ENCODE measurements at places on chromosomes 3 and 15. TPM values are rescaled to one million over a fixed set of nuclear protein-coding genes. Genes with fewer than 3 reads are reported as not detected.

The RHOV gene
- 0.23 TPM for total RNA-seq

The POTEB3 gene
- total RNA-seq = not detected

The PLA2G4E gene
- total RNA-seq = not detected

The IL17RC gene
- 22.1 TPM for total RNA-seq

The CD96 gene
- not detected for total RNA-seq

The ABHD14A gene
- 17.0 TPM for total RNA-seq

The FHIT gene
- total RNA-seq = 8.1 TPM

The TPRG1 gene
- 0.53 TPM for total RNA-seq

The TNFSF10 gene
- total RNA-seq = 74.6 TPM

The CHRFAM7A gene
- total RNA-seq = 1.1 TPM

The SEMA3G gene
- 61.3 TPM for total RNA-seq

The TMEM266 gene
- not detected for total RNA-seq

The CYP1A1 gene
- total RNA-seq = 3.7 TPM

The PLD1 gene
- total RNA-seq = 47.6 TPM

The GDPGP1 gene
- total RNA-seq = 12.4 TPM

The POPDC2 gene
- 1.3 TPM for total RNA-seq

The DAZL gene
- not detected for total RNA-seq

The LTK gene
- total RNA-seq = 0.24 TPM

The EOMES gene
- not detected for total RNA-seq

The CACNA2D2 gene
- total RNA-seq = 0.10 TPM

The SPINK8 gene
- total RNA-seq = not detected

The PBRM1 gene
- 78.4 TPM for total RNA-seq

The ESYT3 gene
- total RNA-seq = not detected

The CHCHD6 gene
- total RNA-seq = 17.6 TPM

The AHSG gene
- total RNA-seq = not detected

The SLC15A2 gene
- total RNA-seq = 0.29 TPM

The SLC2A2 gene
- total RNA-seq = not detected

The AGBL1 gene
- not detected for total RNA-seq

The SLC28A1 gene
- total RNA-seq = not detected

The CADPS gene
- not detected for total RNA-seq

The NEK10 gene
- total RNA-seq = 3.4 TPM

The ADAMTS9 gene
- 72.1 TPM for total RNA-seq

The CPN2 gene
- not detected for total RNA-seq

The GOLGA6B gene
- not detected for total RNA-seq

The ST8SIA2 gene
- 1.6 TPM for total RNA-seq

The CSPG5 gene
- 0.48 TPM for total RNA-seq

The COL6A5 gene
- 0.05 TPM for total RNA-seq

The CFAP100 gene
- total RNA-seq = not detected

The WNT7A gene
- 0.24 TPM for total RNA-seq

The PODXL2 gene
- total RNA-seq = 21.5 TPM

The CCR3 gene
- total RNA-seq = not detected

The VGLL3 gene
- total RNA-seq = 1.1 TPM

The CCDC51 gene
- 10.8 TPM for total RNA-seq

The IL17RD gene
- total RNA-seq = 3.2 TPM

The EEFSEC gene
- total RNA-seq = 8.0 TPM

The NME9 gene
- total RNA-seq = not detected

The TAGLN3 gene
- total RNA-seq = 0.76 TPM

The AADAC gene
- 1.6 TPM for total RNA-seq

The ARL14 gene
- not detected for total RNA-seq

The CNOT10 gene
- 13.6 TPM for total RNA-seq

The MAGEL2 gene
- total RNA-seq = 0.12 TPM

The ROPN1 gene
- not detected for total RNA-seq

The SOX14 gene
- total RNA-seq = not detected

The ALDH1A2 gene
- 0.58 TPM for total RNA-seq

The ZNF80 gene
- not detected for total RNA-seq

The VWA5B2 gene
- total RNA-seq = 0.19 TPM

The ZDHHC23 gene
- 0.48 TPM for total RNA-seq

The STRIT1 gene
- not detected for total RNA-seq

Data from glomerular endothelial cell (primary cell).